ENCODE measurements at places on chromosomes 11 and 22. TPM values are rescaled to one million over a fixed set of nuclear protein-coding genes. Genes with fewer than 3 reads are reported as not detected.

Gene MS4A8
- total RNA-seq = 36.2 TPM

Gene GDPD4
- 0.43 TPM for total RNA-seq

Gene NTM
- 1.2 TPM for total RNA-seq

Gene MALAT1
- 14,350 TPM for total RNA-seq

Gene MGAT3
- 5.1 TPM for total RNA-seq

Gene SLC43A1
- total RNA-seq = 8.3 TPM

Gene RGL4
- not detected for total RNA-seq

Gene POU2AF1
- 9.3 TPM for total RNA-seq

Gene ANO5
- 10.2 TPM for total RNA-seq

Gene MMP12
- 17.5 TPM for total RNA-seq

Gene DDTL
- total RNA-seq = not detected

Gene CD3G
- total RNA-seq = 4.2 TPM

GRCh38 chr11:96949464-96949863 is 559.7 kb downstream of the JRKL start:
- DNase-seq = no peak

DNA sequence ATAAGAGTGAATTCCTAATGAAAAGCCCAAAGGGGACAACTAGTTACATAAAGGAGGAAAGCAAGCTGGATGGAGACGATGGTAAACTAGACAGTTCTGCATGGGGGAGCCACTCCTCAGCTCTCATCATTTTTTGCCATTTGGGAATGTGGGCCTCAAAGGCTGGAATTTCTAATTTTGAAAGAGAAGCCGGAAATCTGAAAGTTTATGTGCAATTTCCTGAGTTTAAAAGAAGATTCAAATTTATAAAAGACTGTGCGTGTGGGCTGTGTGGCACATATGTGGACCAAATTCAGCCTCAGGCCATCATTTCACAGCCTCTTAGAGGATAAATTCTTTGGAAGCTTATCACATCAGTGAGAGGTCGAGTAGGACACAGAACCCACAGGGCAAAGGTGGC is 18.3 kb upstream of the CRY2 start:
- no peak for DNase-seq

- DNase-seq = no peak
These were observed 7.3 kb downstream of the ARHGAP8 start for GRCh38 chr22:44759430-44760310.

DNA sequence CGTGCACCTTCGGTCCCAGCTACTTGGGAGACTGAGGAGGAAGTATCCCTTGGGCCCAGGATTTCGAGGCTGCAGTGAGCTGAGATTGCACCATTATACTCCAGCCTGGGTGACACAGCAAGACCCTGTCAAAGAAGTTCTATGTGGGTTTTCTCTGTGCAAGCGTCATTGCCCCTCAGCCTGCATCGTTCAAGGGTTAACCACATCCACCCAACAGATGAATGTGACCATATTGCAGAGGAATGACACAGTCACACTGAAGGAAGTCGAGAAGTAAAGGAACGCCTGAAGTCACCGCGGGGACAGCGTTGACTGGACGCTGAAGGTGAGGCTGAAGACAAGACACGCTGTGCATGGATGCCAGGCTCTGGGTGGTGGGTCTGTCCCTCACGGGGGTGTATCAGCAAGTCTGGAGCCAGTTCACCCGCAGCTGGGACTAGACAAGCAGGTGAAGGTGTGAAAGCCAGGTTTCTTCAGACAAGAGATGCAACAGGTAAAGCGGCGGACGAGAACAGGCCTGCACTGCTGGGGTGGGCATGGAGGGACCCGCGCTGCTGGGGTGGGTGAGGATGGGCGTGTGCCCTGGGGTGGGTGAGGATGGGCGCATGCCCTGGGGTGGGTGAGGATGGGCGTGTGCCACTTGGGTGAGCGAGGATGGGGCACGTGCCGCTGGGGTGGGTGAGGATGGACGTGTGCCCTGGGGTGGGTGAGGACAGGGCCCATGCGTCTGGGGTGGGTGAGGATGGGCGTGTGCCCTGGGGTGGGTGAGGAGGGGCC is 36.5 kb upstream of the TOLLIP start:
- DNase-seq = no peak

GRCh38 chr11:79174045-79175008 is 266.5 kb downstream of the TENM4 start:
- DNase-seq = no peak

DNA sequence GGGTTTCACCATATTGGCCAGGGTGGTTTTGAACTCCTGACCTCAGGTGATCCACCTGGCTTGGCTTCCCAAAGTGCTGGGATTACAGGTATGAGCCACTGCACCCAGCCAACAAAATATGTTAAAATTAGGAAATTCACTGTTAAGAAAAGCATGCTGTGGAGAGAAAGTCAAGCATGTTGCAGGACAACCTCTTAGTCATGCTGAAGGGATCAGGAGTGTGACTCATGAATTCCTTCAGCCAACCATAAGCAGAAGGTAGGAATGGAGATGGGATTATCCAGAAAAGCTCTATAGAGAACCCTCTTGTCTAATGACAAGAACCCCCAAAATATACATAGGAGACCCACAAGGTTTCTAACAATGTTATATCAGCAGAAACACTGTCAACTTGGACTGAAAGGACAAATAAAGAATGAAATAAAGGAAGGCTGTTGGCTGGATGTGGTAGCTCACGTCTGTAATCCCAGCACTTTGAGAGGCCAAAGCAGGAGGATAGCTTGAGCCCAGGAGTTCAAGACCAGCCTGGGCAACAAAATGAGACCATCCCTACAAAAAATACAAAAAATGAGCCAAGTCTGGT is 16.0 kb downstream of the MRTFA start:
- DNase-seq = no peak

- no peak for DNase-seq
These were observed 74.1 kb downstream of the ENTHD1 start for GRCh38 chr22:39819429-39819828.

DNA sequence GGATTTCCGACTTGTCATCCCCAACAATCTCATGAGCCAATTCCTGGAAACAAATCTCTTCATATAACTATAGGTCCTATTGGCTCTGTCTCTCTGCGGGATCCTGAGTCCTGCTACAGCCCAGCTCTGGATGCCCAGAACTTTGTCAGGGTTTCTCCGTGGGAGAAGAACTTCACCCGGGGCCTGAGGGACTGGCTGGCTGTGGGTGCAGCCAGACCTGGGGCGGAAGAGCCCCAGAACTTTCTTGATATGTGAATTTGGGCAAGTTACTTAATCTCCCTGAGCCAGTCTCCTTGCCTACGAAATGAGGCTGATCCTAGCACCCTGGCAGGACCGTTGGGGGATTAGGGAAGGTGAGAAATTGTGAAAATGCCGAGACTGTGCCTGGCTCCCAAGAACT is 6.6 kb upstream of the TRIM29 start:
- DNase-seq = no peak

GRCh38 chr11:22556381-22556780 is 69.2 kb downstream of the FANCF start:
- no peak for DNase-seq

- no peak for DNase-seq
These were observed 3.9 kb downstream of the FOSL1 start for GRCh38 chr11:65896034-65896999.

GRCh38 chr22:19398206-19398605 is 33.3 kb downstream of the HIRA start:
- no peak for DNase-seq

DNA sequence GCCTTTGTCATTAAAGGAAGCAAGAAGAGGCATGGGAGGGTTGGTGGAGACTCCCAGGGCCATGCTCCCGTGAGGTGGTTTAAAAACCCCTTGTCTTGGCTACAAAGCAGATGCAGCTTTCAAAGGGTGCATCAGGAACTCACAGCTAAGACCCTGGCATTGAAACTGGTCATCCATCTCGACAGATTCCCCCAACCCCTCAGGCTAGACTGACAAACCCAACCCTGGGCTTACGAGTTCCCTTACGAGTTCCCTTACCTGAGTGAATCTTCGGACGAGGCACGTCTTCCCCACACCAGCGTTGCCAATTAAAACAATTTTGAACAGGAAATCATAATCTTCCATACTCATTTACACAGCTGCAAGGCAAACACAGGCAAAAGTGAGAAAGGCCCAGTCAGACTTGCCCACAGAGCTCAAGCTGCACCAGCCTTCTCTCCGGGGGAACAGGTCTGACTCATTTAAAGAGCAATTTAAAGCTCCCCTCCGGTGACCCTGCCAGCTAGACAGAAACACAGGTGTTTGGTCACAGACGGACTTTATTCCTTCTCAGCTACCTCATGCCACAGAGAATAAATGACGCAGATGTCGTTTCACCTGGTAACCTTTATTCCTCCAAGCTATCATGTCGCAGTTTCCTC is 74.6 kb downstream of the RAB30 start:
- DNase-seq = peak; percentile 56

GRCh38 chr11:116109228-116109627 is 605.0 kb upstream of the CADM1 start:
- no peak for DNase-seq

DNA sequence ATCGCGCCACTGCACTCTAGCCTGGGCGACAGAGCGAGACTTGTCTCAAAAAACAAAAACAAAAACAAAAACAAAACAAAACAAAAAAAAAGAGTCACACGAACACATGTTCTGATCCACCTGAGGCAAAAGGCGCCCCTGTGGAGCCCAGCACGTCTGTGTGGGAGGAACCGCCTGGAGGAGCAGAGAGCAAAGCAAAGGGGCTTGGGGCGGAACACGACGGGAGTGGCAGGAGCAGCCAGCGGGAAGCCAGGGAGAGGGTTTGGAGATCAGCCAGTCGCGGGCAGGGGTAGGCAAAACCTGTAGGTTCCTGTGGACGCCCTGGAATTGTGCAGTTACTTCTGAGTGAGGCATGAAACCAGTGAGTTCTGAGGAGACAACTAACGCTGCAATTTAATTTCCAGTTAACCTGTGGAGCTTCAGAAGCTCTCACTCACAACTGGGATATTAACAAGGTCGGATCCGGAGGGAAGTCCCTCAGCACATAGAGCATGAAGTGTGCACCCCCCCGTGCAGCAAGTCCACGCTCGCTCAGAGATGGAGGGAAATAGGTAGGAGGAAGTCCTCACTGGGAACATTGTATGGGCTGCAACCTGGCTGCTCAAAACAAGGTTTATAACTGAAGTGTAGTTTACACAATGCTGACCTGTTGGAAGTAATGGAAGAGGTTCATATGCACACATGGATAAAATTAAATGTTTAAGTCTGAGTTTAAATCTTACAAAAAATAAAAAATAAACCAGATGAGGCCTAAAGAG is 13.2 kb upstream of the USP18 start:
- no peak for DNase-seq

DNA sequence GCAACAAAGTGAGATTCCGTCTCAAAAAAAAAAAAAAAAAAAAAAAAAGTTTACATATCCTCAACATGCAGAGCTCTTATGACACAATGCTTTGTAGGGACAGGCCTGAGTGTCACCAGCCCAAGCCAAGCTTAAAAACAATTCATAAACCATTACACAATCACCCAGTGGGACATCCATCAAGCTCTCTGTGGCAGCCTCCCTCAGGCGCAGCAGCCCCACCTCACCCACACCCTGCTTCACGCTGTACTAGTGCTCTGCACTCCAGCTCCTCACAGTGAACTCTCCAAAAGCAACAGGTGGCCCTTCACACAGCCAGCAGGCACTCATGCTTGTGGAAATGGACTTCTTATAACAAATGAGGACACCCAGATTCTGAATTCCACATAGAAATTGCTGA is 3.5 kb upstream of the FOXRED2 start:
- no peak for DNase-seq

DNA sequence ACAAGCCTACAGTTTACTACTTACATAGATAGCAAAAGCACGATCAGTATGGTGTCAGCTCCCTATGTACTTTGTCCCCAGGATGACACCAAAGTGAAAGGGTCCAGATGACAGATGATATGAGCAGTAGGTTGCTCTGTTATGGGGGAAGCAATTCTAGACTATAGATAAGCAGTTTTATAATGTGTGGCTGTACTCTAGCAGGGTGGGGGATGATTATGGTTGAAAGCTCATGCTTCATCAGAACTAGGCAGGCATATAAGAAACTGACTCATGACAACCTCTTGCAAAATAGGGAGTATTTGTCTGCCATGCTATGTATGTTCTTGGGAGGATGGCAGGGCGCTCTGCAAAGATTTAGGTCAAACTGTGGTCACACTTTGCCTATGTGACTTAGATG is 158.2 kb upstream of the ZBED5 start:
- DNase-seq = no peak

GRCh38 chr11:7170431-7170830 is 81.3 kb upstream of the SYT9 start:
- DNase-seq = no peak
